Stimulated activated CD8-positive, alpha-beta memory T cell treated with anti-CD3 and anti-CD28 coated beads, Interleukin-2, amount 100 ng/mL, for 48 hours (primary cell): ENCODE measurements at places on chromosomes 1 and 21.

DNA sequence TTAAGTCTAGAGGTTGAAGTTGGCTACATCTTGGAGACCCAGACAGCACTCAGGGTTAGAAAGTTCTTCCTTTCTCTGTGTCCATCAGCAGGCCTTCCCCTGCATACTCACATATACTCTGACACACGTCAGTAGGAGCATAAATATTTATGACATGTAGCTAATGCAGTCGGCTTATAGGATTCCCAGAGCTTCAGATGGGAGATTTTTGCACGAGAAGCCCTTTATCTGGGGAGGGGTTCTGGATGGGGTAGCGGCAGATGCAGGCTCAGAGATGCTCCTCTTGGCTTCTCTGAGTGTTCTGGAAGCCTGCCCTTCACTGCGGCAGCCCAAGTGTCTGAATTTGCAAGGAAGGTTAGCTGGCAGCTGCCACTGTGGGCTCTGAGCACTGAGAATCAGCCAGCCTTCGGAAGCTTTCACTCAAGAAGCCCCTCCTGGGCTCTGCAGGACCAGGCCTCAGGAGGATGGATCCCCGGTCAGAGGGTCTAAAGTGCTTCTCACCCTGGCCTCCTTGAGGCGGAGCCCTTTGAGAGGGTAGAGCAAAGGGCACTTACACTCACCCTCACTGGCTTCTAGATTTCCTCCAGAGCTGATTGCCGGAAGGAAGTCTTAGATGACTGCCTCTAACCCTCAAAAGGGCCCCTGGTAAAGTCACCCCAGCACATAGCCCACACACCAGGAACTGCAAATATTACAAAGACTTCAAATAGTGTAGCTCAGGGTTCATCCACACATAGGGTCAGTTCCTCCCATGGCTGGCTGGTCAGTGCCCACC lies 68.1 kb upstream of the NFASC start:
- DNase-seq: no peak

DNA sequence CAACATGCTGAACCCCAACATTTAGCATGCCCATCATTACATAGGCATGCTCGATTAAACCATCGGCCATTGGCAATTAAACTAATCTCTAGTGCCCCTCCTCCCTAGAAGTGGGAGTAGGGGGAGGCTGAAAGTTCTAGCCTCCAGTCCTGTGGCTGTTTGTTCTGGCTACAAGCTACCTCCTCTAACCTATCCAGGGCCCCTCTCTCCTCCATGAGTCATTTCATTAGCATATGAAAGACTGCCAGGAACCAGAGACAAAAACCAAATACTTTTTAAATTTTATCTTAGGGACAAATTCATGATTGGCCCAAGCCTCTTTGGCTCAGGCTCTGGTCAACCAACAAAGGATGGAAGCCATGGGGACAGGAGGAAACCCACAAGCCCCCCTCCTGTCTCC lies 231.1 kb downstream of the CACNA1E start:
- DNase-seq: no peak

DNA sequence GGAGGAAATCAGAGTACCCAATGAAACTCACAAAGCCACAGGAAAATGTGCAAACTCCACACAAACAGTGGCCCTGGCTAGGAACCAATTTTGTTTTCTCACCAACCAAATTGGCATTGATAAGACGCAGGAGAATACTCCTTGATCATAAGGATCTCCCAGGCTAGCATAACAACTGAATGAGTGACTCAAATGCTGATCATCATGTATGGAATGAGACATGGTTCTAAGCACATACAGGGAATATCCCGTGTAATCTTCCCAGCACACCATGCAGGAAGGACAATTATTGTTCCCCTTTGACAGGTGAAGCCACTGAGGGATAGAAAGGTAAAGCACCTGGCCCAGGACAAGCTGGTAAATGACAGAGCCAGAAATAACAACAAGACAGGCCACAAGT lies 180.0 kb upstream of the DUSP10 start:
- DNase-seq: no peak

- DNase-seq: no peak
Measured at GRCh38 chr1:159247266-159247665, 42.6 kb downstream of the ACKR1 start.

GRCh38 chr1:214364786-214365295 lies 83.9 kb downstream of the SMYD2 start:
- DNase-seq: no peak

DNA sequence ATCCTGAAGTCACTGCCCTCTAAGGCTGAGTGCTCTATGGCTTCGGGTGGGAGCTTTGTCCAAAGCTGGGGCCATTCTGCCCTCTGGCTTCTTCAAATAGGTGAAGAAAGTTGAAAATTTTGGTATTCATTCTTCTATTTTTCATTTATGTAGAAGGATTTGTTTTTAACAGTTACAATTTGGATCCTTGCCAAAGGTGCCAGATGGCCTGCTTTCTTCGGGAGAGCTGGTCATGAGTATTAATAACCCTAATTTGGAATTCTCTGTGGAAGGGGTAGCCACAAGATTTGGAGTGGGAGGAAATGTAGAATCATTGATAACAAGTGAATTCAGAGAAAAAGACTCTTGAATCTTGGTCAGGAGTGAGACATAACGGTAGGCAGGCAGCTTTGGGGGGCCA lies 370.4 kb upstream of the ST6GALNAC5 start:
- DNase-seq: no peak

DNA sequence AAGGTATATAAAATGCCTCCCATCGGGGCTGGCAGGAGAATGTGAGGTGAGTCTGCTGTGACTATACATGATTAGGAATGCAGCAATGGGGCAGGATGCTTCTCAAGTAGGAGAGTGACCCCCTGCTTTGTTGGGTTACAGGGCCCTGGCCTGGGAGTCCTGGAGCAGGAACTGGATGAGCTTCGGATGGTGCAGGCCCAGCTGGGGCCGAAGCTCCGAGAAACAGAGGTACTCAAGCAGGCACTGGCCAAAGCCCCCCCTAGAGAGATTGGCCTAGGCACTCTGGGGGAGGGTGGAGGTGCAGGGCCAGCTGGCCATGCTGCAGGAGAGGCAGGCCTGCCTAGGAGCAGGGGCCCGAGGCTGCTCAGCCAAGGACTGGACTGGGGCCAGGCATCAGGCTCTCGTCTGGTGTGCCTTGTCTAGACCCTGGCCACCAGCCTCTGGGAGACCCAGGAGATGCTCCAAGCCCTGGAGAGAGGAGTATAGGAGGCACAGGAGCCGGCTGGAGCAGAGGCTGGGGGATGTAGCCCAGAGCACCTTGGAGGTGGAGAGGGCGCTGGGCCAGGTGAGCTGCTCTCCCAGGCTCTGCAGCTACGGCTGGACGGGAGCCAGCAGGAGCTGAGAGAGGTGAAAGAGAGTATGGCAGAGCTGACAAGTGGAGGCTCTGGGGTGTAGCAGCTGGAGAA lies 32.8 kb upstream of the PKP1 start:
- DNase-seq: no peak

- DNase-seq: no peak
Measured at GRCh38 chr1:62991152-62991551, 207.2 kb downstream of the ATG4C start.

DNA sequence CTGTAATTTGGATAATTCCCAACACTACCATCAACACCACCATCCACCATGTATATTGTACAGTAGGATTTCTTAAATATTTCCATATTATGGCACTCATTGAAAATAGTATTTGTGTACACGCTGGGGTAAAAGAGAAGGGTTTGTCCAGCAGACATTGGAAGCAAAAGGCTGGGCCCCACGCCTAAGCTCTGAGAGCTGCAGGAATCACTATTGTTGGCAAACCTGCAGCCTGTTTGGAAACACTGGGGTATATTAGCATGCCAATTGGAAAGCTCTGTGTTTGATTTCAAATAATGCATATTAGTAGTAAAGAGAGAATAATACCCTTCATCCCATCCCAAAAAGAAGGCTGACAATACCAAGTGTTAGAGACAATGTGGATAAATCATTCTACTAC lies 81.5 kb upstream of the DPYD start:
- DNase-seq: no peak

DNA sequence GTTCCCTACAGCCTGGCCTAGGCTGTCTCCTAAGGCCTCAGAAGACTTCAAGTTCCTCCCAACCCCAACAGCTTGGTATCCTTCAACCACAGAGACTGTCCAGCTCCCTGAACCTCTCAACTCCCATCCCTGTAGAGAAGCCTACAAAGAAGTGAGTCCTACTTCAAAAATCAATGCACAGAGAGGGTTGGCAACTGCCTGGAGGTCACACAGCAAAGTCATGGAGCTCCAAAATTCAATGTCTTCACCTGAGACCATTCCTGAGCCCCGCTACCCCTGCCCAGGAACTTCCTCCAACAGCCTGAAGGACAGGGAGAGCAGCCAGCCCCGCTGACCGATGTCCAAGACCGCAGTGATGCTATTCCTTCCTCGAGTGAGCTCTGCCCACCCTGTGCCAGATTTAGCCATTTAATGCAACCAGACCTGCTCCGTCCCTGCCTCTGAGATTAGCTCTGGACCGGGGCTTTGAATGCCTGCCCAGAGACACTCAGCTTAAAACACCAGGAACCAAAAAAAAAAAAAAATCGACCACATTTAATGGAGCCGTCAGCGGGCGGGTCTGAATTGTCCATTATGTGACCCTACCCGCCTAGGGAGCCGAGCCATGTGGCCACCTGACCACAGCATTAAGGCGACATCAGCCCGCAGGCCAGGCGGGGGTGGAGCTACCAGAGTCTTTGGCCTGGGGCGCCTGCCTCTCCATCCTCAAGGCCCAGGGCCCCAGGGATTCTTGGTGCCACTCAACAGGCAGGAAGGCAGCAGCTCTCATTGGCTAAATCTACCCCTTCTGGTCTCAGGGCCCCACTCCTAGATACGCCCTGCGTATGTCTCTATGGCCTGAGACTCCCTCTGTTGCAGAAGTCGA lies 148.6 kb downstream of the SYF2 start:
- no peak for DNase-seq

DNA sequence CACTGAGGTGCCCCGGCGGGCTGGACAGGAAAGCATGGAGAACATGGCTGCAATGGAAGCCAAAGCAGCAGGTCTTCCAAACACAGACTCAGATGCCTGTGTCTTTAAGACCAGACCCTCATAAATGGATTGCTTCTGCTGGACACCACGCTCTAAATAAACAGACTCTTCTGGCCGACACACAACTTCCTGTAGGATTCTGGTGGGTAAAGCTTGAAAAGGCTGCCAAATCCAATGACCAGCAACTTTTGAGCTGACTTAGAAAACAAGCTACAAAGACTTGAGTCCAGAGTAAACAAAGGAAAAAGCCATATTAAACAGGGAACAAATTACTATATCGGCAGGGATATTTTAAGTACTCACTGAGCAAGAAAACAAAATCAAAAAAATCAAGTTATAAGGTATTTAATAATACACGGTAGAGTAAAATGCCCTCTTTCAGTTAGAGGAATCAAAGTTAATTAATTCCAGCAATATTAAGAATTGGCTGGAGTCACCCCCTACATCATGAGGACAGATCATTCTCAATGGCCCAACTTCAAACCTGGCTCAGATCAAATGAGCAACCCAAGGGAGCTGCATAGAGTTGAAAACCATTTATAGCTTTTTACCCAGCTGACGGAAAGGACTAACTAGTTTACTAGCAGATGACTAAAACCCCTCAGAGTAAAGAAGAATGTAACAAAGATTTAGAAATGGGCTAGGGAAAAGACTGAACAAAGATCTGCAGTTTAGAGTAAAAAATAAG lies 102.4 kb downstream of the TGFBR3 start:
- no peak for DNase-seq

DNA sequence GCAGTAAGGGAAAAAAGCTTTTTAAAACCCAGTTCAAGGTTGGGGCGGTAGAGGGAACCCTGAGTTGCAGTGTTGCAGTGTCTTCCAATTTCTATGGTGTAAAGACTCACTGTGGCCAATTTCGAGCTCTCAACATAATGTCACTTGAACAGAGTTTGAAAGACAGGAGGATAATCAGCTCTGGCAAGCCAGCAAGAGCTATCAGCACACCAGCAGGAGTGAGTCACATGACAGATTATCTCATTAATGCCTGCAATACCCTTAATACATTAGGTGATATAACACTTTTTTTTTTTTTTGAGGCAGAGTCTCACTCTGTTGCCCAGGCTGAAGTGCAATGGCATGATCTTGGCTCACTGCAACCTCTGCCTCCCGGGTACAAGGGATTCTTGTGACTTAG lies 22.8 kb downstream of the SLC9C2 start:
- no peak for DNase-seq

- DNase-seq: peak; percentile 32
Measured at GRCh38 chr1:207873055-207873890, 37.7 kb downstream of the CD34 start.

DNA sequence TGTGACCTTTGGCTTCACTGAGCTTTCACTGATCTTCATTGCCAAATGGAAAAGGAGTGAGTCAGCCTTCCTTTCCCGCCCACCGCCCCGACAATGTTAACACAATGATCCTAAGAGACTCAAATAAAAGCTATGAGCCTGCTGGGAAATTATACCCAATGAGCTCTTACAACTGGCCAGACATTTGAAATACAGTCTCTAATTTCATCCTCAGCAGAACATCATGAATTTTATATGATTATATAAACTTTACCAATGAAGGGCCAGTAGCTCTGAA lies 252.5 kb downstream of the SIPA1L2 start:
- no peak for DNase-seq

GRCh38 chr1:189567890-189568289 lies 909.8 kb downstream of the BRINP3 start:
- DNase-seq: no peak

GRCh38 chr1:100578201-100578600 lies 40.3 kb downstream of the GPR88 start:
- no peak for DNase-seq

DNA sequence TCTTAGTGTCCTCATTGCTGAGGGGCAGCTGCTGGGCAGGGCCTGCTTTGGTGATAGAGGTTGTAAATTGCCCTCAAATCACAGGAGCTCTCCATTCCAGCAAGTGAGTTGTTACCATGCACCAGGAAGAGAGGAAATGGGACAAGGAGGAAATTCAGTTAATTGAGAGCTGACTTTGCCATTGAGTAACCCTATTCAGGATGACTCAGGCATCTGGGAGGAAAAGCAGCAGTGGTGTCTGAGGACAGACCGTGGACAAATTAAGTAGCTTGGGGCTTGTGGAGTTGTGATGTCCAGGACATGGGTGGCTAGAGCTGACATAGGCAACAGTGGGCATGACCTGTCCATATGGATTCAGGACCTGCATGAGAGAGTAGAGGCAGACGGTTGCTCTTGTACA lies 5.9 kb downstream of the ARHGEF10L start:
- no peak for DNase-seq

DNA sequence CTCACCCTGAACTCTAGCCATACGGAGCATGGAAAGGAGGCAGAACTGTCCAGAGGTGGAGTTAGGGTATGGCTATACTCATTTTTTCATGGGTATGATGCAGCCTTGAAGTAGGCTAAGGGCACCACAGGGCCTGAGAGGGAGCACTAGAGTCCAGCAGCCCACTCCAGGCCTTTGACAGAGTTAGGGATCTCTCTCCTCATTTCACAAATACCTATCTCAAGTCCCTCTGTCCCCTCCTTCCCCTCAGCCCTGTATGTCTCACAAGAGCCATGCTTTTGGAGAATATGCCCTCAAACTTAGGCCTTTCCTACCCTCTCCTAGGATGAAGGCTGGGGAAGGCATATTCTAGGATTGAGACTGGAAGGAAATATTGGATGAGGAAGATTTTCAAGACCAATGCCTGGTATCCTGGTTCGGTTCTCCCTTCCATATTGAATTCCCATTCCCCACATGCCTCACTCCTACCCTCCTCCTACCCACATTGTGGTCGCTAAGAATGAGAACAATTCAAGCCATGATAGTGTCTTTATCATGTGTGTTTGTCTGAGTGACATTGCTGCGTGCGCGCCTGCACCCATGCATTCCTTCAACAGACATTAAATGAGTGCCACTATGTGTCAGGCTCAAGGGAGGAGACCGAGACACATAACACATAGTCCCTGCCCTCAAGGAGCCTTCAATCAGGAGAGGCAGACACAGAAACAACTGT lies 2.6 kb upstream of the NECTIN4 start:
- DNase-seq: no peak
